ENCODE measurements at places on chromosomes 3 and 15.

DNA sequence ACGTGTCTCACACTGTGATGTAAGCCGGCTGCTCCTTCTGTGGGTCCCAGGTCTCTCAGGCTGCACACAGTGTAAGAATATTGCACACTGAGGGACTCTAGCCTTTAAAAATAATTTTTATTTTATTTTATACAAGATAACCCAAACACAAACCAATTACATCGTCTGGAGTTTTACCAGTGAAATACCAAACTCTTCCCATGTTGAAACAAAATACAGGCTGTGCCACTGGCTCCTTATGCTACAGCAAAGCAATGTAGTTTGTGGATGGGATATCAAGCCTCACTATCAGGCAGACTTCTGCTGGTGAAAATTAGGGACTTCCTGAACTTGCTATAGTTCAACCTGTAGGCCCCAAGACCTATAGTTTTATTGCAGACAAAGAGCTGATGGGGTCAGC is 311.3 kb upstream of the SLCO3A1 start:
- no peak for DNase-seq

GRCh38 chr3:85576091-85576690 is 617.4 kb downstream of the CADM2 start:
- DNase-seq, result peak; percentile 25

DNA sequence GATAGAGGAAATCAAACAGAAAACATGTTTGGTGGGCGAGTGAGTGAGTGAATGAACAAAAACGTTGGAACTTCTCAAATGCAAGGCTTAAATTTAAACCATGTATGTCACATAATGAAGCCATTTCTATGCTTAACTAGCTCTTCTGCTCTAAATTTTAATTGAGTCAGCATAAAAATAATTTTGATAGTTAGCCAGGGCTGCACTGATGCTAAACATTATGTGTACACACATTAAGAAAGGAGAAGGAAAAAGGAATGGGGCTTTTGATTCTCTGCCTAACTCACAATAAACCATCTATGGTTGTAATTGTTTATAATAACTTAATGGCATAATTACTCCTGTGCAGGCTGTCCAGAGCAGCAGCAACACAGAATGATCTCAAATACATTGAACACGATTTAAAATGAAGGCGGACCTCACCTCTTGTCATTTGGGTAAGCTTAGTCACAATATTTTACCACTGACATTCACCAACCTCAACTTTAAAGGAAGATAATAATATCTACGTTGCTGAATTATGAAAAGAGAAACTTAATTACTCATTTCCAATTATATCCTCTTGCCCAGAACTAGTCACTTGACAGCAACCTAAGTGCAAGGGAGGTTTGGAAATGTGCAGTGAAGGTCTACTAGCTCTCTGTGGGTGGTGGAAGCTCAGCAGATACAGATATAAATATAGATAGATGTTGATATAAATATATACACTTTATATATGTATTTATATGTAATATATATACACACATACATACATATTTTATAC is 318.4 kb upstream of the TRIM42 start:
- DNase-seq, result no peak

GRCh38 chr3:49619649-49620048 is 54.5 kb upstream of the APEH start:
- no peak for DNase-seq

DNA sequence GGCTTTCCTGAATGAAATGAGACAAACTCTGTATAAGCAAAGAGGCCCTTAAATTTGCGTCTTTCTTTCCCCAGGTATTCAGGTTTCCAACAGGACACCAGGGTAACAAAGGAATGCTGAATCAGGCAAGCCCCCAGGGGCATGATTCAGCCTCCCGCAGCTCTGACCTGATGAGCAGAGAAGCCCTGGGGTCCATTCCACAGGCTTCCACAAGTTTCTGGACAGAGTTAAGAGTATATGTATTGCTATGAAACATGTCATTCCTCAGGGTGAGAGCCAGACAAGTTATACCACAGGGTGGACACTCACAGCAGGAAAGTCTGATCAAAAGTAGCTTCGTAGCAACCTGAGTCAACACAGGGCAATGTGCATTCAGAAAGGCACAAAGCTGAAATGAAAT is 68.1 kb upstream of the CTNNB1 start:
- no peak for DNase-seq

DNA sequence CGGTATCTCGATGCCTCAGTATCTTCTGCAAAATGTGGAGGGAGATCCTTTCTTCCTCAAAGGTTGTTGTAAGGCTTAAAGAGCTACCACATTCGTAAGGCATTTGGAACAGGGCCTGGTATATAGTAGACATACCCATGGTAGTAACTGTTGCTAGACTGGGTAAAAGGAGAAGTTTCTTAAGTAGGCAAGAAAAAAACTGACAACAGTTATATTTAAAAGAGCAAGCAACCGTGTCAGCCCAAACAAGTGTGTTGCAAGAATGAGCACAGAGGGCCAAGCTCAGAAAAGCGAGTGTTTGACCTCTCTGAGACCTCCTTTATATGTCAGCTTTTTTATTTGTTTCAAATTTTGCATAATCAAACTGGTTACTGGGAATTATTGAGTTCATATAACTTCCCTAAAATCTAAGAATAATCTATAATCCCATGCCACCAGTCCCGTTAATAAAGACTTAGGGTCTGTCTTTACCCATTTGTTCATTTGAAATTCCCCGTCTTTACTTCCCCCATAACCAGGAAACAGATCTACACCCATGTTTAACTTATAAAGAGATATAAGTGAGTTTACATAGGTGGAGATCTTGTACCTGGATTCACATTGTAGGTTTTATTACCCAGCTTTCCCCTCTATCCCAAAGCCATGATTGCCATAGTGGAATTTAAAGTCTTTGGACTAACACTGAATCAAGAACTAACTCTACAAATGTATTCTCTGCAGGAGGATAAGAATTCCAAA is 7.3 kb downstream of the B3GNT5 start:
- DNase-seq, result no peak

All from mesenchymal stem cell (in vitro differentiated cells and primary cell).